ENCODE measurements at places on chromosomes 2 and 18.

GRCh38 chr2:120754067-120754960 is 18.6 kb downstream of the GLI2 start:
- DNase-seq: peak; percentile 74

GRCh38 chr2:212145121-212145520 is 393.5 kb downstream of the ERBB4 start:
- DNase-seq: peak; percentile 29

- no peak for DNase-seq
Observed at GRCh38 chr2:169928463-169928864, 101.2 kb downstream of the UBR3 start.

GRCh38 chr2:88692187-88692586 is 714 bp downstream of the RPIA start:
- DNase-seq: no peak
